ENCODE measurements at places on chromosomes 13 and 19.
A peak's percentile ranks its signal among the peaks of the same experiment; 100 is the strongest.

- no peak for DNase-seq
Observed at GRCh38 chr13:33968520-33969507, 150.9 kb downstream of the RFC3 start.

DNA sequence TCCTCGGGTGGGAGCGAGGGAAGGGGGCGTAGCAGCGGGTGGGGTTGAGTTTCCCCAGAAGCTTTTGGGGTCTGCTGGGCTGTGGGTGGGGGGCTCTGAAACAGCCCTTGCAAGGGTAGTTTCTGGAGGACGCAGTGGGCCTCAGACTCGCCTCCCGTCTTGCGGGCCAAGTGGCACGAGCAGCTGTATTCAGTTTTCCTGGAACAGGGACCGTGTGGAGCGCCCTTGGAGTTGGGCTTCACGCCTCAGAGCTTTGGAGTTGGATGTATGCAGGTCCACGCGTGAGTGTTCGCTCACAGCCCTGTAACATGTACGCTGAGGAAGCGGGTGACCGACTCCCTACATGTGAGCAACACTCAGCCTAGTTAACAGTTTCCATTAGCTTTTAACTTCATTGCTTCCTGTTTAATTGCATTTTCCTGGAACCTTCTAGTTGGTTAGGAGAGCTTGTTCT, 603 bp downstream of the TM9SF2 start:
- DNase-seq: peak; percentile 23

GRCh38 chr19:38644719-38645118, 2.7 kb upstream of the ACTN4 start:
- no peak for DNase-seq

DNA sequence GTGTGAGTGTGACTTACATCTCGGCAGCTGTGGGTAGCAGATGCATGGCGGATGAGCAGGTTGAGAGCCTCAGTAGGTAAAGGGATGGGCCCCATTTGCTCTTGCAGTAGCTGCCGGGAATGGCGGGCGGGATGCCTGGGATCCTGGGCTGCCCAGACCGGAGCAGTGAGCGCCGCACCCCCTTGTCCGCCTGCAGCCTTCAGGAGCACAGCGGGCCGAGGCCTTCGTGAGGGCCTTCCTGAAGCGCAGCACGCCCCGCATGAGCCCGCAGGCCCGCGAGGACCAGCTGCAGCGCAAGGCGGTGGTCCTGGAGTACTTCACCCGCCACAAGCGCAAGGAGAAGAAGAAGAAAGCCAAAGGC, 4.1 kb downstream of the POP4 start:
- no peak for DNase-seq

DNA sequence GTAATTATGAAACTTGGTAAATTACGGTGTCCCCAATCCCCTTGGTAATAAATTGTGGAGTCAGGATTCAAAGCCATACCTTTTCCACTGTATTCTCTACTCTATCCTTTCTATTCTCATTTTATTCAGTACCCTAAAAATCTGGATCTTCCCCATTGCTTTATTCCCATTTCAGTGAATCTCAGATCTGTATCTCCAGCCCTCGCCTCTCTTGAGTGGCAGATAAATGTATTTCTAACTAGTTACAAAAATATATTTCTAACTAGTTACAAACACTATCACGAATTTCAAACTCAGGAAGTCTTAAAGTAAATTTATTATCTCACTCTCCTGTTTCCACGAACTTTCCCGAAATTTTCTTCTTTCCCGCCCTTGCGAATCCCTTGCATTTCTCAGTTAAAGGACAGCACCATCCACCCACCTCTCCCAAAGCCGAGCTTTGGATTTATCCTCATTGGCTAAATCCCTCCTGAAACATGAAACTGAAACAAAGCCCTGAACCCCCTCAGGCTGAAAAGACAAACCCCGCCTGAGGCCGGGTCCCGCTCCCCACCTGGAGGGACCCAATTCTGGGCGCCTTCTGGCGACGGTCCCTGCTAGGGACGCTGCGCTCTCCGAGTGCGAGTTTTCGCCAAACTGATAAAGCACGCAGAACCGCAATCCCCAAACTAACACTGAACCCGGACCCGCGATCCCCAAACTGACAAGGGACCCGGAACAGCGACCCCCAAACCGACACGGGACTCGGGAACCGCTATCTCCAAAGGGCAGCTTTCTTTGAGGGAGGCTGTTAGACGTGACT, 164.3 kb upstream of the PABPC3 start:
- no peak for DNase-seq

GRCh38 chr19:30812099-30812678, 440.0 kb downstream of the ZNF536 start:
- no peak for DNase-seq

- no peak for DNase-seq
Observed at GRCh38 chr19:4983346-4984105, 14.6 kb downstream of the KDM4B start.

DNA sequence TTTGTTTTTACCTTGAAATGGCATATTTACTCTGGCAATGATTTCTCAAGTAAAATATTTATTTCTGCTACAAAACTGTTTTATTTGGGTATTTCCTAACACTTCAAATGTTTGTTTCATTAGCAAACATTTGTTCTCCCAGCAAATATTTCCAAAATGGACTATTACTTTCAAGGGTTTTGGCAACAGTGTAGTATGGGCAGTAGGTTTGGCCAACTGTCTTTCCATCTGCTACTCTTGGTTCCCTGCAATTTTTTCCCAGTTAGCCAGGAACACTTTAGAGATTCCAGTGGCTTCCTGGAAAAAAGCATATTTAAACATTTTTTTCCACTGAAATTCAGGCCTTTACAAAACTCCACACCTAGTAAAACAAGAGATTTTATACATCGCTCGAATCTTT, 466.6 kb downstream of the SLITRK6 start:
- DNase-seq: no peak

- DNase-seq: no peak
Observed at GRCh38 chr19:2783781-2784145, 690 bp upstream of the SGTA start.

DNA sequence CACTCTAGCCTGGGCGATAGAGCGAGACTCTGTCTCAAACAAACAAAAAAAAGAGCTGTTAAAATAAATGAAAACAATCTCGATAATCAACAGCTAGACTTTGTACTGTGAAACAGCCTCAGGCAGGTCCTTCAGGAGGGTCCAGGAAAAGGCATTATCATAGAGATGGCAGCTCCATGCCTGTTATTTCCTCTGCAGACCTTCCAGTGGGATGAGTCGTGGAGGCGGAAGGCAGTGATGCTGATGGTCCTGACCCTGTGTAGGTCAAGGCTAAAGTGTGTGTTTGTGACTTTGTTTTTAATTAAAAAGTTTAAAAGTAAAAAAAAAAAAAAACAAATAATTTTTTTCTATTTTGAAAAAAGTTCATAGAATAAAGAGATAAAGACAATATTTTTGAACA, 117.4 kb downstream of the TNFRSF19 start:
- DNase-seq: no peak

DNA sequence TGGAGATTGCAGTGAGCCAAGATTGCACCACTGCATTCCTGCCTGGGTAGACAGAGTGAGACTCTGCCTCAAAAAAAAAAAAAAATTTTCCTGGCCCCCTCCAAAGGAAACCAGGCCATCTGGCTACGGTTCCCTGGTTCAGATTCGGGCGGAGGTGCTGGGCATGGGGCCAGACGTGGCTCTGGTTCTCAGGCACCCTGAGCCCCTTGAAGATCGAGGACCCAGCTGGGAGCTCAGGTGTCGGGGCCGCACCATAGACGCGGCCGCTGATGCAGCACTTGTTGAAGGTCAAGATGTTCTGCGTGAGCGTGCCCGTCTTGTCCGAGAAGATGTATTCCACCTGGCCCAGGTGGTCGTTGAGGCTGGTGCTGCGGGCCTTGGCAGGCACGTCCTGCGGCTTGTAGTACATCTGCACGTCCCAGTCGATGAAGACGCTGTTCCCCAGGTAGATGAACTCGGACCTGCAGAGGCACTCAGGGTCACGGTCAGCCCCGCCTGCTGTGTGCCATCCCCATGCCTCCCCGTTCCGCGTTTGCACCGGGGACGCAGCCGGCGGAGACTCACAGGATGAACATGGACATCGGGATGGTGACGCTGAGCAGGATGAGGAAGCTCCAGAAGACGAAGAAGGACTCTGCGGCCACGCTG, 12.3 kb downstream of the ATP8B3 start:
- no peak for DNase-seq

GRCh38 chr13:36151591-36151990, 20.4 kb upstream of the DCLK1 start:
- no peak for DNase-seq

DNA sequence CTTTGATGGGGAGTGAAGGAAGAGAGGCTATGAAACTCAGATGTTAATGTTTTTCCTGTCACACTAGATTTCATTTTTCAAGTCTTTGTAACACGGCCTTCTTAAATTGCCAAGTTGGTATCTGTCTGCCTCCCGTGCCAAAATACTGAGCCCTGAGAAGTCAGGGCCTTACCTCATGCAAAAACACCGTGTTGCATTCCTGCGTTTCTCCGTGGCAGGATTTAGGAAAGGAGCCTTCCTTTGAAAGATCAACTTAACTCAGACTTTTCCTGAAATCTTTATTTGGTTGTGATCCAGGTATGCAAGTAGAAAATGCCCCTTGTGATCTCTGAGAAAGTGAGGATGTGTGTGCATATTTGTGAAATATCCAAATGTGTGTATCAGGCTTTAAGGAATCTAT, 1291.0 kb upstream of the SLC10A2 start:
- no peak for DNase-seq

GRCh38 chr13:24287748-24288287, 21.6 kb upstream of the C1QTNF9 start:
- DNase-seq: no peak

GRCh38 chr19:6378486-6378885, 2.8 kb upstream of the PSPN start:
- DNase-seq: no peak

DNA sequence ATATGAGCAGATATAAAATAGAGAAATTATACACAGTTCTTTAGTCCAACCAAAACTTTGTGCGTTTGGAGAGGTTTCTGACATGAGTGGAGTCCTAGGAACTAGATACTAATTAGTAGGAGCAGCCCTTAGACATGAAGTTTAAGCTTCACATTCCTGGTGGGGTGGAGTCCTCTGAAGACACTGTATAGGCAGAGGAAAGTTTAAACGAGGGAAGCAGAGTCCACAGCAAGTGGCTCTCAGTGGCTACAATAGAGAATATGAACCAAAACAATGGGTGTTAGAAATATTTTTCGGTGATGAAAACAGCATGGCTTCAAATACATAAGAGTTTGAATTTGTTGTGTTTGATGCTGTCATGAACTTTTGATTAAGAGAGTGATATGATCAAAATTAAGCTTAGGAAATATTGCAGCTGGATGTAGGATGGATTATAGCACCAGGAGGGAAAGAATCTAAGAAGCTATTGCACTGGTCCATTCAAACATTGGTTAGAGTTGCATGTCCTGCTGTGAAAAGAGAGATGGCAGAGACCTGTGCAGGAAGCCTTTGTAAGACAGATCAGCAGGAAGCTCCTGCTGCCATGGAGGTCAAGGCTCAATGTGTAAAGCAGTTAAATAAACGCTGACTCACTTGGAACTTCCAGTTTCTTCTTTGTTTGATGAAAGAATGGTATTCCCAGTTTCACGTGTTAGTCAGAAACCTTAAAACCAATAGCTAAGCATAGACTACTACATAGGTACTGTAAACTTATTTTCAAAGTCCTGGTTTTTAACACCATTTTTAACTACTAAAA, 175.2 kb downstream of the TDRD3 start:
- DNase-seq: no peak

- no peak for DNase-seq
Observed at GRCh38 chr19:7734220-7735203, 2.6 kb upstream of the CLEC4G start.

DNA sequence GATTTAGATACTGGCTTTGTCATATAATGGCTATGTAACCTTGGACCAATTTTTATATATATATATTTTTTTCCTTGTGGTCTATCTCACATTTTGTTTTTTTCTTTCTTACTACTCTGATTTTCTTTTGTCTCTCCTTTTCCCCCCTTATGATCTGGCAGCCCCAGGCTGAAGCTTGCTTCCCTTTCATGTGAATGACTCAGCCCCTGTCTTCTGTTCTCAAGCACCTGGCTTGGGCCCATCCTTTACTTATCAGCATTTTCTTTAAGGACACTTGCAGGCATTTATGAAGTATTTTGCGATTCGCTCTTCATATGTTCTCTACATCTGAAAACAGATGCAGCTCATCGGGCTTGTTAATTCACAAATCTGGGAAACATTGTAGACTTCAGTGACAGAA, 163.6 kb downstream of the SPRY2 start:
- no peak for DNase-seq

- no peak for DNase-seq
Observed at GRCh38 chr13:59893266-59893665, 270.5 kb downstream of the DIAPH3 start.

DNA sequence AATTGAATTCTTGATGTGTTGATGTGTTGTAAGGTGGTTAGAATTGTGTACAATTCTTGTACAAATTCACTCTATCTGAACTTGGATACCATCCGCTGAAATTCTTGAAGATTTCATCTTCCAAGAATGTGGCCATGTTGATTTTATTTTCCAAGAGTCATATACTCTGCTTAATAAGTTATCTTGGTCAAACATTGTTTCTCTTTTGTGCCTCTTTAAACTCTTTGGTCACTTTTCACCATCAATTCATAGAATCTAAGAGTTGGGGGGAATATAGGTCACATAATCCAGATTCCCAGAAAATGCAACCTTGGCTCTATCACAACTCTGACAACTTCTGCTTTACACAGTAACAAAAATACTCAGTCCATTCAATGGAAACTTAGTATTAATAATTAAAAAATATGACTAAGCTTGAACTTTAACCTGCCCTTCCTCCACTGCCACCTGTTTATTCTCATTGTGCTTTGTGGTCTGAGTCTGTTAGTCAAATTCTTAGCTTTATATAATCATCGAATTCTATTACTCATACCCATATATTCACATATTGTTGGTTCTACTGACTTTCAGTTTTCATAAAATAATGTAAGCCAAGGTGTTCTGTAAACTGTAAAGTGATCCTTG, 373.2 kb downstream of the LMO7 start:
- DNase-seq: no peak

- DNase-seq: peak; percentile 33
Observed at GRCh38 chr13:20716951-20717350, 13.5 kb downstream of the IL17D start.

DNA sequence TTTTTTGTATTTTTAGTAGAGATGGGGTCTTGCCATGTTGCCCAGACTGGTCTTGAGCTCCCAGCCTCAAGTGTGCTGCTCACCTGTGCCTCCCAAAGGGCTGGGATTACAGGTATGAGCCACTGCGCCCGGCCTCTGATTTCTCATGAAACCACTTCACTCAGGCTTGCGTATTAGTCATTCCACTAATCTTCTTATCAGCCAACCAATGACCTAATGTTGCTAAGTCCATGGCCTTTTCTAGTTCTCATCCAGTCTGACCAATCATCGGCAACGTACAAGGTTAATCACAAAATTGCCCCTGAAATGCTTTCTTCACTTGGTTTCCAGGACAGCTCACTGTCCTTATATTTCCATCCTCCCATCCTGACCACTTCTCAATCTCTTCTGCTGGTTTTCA, 605.3 kb upstream of the SLC10A2 start:
- DNase-seq: no peak

GRCh38 chr13:111960152-111960772, 106.7 kb upstream of the SOX1 start:
- no peak for DNase-seq

GRCh38 chr19:39251846-39252245, 3.2 kb upstream of the IFNL4 start:
- no peak for DNase-seq

All from glutamatergic neuron (in vitro differentiated cells).